COLO829 (cell line): ENCODE measurements at places on chromosomes 12 and 14.

DNA sequence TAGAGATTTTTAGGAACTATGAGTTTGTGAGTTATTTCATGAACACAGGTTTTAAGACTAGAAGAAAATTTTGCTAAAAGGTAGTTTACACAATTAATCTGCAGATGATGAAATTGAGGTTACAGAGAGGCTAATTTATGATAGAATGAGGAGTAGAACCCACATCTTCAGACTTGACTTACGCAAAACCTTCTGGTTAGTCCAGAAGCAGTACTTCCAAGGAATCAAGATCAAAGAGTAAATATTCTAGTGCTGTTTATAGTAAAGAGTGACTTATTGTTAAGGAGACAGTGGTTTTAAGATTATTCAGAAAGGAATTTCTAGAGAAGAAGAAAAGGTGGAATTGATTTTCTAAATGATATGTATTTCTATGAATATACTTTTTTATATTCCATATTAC is 10.6 kb upstream of the KITLG start:
- DNase-seq, result no peak

GRCh38 chr14:76977793-76978720 is 50.5 kb downstream of the IRF2BPL start:
- peak; percentile 45 for DNase-seq

DNA sequence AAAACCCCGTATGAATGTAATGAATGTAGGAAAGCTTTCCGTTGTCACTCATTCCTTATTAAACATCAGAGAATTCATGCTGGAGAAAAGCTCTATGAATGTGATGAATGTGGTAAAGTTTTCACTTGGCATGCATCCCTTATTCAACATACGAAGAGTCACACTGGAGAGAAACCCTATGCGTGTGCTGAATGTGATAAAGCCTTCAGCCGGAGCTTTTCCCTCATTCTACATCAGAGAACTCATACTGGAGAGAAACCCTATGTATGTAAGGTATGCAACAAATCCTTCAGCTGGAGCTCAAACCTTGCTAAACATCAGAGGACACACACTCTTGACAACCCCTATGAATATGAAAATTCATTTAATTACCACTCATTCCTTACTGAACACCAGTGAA is 23.8 kb downstream of the ZNF891 start:
- no peak for DNase-seq

DNA sequence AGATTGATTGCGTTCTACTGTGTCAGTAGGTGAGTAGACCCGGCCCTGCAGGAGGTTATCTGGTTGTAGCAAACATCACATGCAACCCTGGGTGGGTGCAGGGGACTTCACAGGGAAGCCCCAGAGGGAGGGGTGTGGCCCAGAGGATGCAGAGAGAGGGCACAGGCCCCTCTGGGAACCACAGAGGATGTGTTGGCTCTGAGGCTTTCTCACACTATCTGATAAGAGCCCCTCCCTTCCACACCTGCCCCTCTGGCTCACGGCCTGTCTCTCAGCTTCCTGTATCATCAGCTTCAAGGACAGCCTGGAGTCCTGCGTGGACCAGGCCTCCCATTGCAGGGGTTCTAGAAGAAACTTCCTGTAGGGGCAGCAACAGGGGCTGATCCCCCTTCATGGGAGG is 101.9 kb downstream of the RIN3 start:
- DNase-seq, result no peak

GRCh38 chr14:72644038-72644437 is 249.9 kb downstream of the DPF3 start:
- no peak for DNase-seq

GRCh38 chr12:47234576-47235141 is 154.9 kb upstream of the AMIGO2 start:
- no peak for DNase-seq

GRCh38 chr14:57389646-57390036 is 745 bp upstream of the NAA30 start:
- no peak for DNase-seq
